Midbrain (tissue), 1 donor: ENCODE measurements at places on chromosomes 5 and 9.

DNA sequence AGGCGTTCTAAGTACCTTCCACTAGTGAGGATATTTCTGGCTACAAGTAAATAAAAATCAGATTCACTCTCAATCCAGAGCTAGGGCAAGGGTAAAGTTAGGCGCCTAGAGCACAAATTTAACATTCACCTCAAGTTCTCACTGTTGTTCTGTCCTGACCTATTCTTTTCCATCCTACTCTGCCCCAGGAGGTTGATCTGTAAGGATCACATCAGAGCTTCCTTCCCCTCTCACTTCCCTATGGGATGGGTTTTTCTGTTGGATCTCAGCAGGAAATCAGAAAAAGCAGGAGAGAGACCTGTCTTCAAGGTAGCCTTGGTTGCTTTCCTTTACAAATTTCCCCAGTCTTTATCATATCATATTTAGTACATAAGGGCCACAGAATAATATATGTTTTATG is 316.7 kb downstream of the GABRG2 start:
- no peak for DNase-seq

DNA sequence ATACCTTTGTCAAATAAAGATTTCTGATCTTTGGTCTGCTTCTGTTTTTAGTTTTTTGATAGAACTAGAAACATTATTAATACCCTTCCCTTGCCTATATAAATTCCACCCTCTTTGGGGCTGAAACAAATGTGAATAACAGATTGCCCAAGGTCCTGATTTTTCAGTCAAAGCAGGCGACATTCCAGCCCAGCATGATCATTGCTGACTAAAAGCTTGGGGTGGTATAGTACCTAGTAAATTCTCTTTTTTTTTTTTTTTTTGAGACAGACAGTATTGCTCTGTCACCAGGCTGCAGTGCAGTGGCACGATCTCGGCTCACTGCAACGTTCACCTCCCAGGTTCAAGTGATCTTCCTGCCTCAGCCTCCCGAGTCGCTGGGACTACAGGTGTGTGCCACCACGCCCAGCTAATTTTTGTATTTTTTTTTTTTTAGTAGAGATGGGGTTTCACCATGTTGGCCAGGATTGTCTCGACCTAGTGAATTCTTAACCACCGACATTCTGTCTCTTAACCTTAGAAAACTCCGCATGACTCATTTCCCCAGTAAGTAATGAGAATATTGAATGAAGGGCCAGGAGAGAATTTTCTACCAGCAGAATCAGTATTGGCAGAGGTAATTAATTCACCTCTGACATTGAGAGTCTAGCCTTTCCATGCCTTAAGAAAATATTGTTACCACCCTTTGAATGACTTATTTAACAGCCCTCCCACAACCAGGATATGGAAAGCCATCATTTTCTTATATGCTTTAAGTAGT is 226.4 kb downstream of the GNA14 start:
- no peak for DNase-seq

GRCh38 chr5:10503997-10504793 is 59.7 kb upstream of the ANKRD33B start:
- no peak for DNase-seq

GRCh38 chr5:171577042-171577758 is 157.8 kb downstream of the FGF18 start:
- no peak for DNase-seq

- no peak for DNase-seq
These were observed 38.7 kb downstream of the VCAN start for GRCh38 chr5:83510260-83510659.

- DNase-seq, result no peak
These were observed 30.8 kb upstream of the ACOT12 start for GRCh38 chr5:81424728-81425127.
